ENCODE measurements at places on chromosomes 7 and 10.

DNA sequence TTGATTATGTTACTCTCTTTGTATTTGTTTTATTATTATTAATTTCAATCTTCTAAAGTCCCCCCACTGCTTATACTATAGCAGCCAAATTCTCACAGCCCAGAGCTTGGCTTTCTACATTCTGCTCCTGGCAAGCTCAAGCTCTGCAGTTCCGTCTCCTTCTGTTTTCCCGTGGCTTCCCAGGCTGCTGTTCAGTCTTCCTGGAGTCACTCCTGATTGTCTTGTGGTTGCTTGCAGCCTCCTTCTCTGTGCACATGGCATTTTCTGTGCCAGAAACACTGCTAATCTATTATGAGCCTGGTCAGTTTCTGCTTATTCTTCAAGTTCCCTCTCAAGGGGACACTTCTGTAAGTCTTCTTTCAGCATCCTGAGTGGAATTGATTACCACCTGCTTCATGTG is 533.7 kb upstream of the IGFBP3 start:
- DNase-seq: no peak

DNA sequence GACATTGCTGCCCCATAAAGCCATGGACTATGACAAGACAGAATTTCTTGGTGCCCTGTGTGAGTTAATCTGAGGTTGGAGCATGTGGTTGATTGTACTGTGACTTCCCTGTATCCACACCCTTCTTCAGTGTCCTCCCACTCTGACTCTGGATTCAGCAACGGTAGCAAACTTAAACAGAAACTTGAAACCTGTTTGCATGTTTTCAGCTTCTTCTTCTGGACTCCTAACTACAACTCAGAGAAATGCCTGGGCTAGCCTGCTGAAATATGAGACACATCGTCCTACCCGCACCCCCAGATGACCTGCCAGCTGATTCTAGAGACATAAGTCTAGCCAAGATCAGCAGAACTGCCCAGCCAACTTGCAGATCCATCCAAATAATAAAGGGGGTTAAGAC is 78.4 kb downstream of the IPMK start:
- DNase-seq: no peak

- DNase-seq: no peak
Measured at GRCh38 chr7:148587076-148587475, 3.5 kb upstream of the C7orf33 start.

GRCh38 chr7:47587351-47587750 is 5.4 kb upstream of the TNS3 start:
- DNase-seq: no peak

- peak; percentile 55 for DNase-seq
Measured at GRCh38 chr7:151814400-151815009, 62.4 kb downstream of the PRKAG2 start.

DNA sequence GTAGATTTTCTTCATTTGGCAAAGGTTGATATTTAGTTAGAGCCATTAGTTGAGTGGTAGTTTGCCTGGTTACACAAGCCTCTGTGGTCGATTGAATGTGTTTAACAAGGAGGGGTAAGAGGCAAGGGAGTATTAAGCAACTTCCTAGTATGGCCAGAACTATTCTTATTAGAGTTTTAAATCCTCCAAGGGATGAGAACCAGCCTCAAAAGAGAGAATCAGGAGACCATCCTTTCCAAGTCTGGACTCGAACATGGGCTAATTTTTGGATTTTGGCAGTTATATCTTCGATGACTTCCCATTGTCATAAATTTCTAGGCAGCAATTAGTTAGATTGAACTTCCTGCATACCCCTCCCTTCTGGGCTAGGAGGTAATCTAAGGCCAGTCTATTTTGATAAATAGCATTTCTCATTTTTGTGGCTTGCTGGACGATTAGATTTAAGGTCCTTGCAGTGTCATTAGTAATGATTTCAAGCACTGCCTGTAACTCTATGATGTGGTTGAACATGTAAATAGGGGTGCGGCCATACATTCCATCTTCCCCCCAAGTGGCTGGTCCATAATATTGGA is 219.5 kb upstream of the KCND2 start:
- DNase-seq: no peak
